Sigmoid colon (tissue), 7 donors: ENCODE measurements at places on chromosomes 6 and 20. TPM values are rescaled to one million over a fixed set of nuclear protein-coding genes. Genes with fewer than 3 reads are reported as not detected.
A peak's percentile ranks its signal among the peaks of the same experiment; 100 is the strongest.

DNA sequence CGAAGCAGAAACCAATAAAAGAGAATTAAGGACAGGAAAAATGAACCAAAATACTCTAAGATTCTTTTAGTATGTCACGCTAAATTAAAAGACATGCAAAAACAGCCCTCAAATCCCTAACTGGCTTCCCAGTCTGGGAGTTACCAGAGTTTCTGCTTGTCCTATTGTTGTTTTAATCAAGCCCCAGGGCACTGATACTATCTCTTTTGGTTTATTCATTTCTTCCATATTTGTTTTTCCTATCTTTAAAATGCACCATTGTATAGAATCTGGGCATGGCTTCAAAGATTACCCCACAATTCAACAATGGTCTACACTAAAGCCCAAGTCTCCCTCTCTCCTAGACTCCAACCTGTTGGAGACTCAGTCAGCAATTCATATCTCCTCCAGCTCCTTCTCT lies 169.1 kb downstream of the MYLK4 start:
- no peak overlapping the region for H3K4me3 ChIP-seq
- H3K27me3 ChIP-seq: no peaks in the 10 kb centered on the region
- no peaks in the 10 kb centered on the region for H3K4me1 ChIP-seq
- no peak overlapping the region for H3K27ac ChIP-seq
- H3K36me3 ChIP-seq: no peaks in the 10 kb centered on the region
- no peak for DNase-seq

- no peak overlapping the region for H3K27ac ChIP-seq
- H3K4me1 ChIP-seq: peaks cover 13% of the 10 kb centered on the region
- H3K27me3 ChIP-seq: no peaks in the 10 kb centered on the region
- peak; percentile 47 for DNase-seq
- no peak overlapping the region for H3K4me3 ChIP-seq
- no peaks in the 10 kb centered on the region for H3K36me3 ChIP-seq
Observed at GRCh38 chr6:157229132-157229618, 94.1 kb downstream of the TMEM242 start.

GRCh38 chr6:119174879-119175817 lies 96.7 kb upstream of the FAM184A start:
- no peaks in the 10 kb centered on the region for H3K36me3 ChIP-seq
- H3K27ac ChIP-seq: no peak overlapping the region
- H3K27me3 ChIP-seq: no peaks in the 10 kb centered on the region
- no peaks in the 10 kb centered on the region for H3K4me1 ChIP-seq
- no peak for DNase-seq
- no peak overlapping the region for H3K4me3 ChIP-seq

DNA sequence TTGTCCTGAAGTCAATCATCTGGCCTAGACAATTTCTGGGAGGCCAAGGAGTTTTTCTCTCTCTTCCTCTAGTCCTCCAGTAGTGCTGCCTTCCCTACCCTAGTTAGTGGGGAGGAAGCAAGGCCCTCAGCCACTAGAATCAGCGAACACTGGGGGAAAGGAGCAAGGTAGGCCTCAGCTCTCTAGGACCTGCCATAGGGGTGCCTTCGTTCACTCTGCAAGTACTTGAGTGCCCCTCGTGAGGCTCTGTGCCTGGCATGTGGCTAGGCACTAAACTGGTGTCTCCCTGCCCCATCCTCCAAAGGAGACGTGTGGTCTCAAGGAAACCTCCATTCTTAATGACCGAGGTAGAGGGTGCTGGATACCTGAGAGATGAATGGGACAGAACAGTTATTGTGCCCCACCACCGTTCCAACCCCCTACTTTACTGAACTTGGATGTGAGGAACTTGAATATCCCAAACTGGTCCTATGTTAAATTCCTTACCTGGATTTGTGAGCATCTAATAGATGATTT lies 1.1 kb downstream of the DEF6 start:
- H3K4me1 ChIP-seq: peaks cover 13% of the 10 kb centered on the region
- H3K27me3 ChIP-seq: no peaks in the 10 kb centered on the region
- no peak overlapping the region for H3K27ac ChIP-seq
- H3K36me3 ChIP-seq: peaks cover 20% of the 10 kb centered on the region
- DNase-seq: peak; percentile 34

DNA sequence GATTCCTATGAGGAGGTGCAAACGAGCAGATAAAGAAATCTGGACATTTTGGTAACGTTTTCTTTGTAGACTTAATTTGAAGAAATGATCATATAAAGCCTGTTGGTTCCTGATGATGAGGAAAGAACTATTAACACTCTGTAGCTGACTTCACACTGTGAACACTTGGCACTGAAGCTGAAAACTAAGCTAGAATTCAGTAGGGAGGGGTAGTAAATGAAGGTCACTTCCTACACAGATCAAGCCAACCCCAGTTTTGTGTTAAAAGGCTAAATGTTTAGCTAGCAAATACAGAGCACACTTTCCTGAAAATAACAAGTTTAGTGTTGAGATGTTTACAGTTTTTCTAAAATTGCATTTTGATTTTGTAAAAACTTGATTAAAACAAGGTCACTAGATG lies 296.2 kb upstream of the PRDM1 start:
- no peaks in the 10 kb centered on the region for H3K36me3 ChIP-seq
- no peak overlapping the region for H3K4me3 ChIP-seq
- H3K4me1 ChIP-seq: no peaks in the 10 kb centered on the region
- no peak overlapping the region for H3K27ac ChIP-seq
- DNase-seq: no peak

DNA sequence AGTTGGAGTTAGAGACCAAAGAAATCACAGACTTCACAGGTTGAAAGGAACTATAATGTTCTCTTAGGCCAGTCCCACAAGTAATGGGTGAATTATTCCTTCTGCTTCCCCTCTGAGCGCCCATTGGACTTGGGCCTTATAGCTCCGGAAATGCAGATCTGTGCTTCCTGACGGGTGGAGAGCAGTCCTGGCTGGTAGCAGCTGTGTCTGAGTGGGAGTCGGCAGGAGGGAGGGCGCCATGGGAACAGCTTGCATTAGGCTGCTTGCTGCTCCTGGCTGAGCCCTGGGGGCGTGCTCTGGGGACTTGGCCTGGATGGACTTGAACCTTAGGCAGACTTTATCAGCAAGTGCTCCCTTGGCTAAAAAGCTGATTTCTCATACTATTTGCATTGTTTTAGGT lies 18.4 kb upstream of the NUP153 start:
- no peak overlapping the region for H3K4me3 ChIP-seq
- H3K36me3 ChIP-seq: no peaks in the 10 kb centered on the region
- DNase-seq: peak; percentile 71

The VWA7 gene
- total RNA-seq: 0.71 TPM

The OPRM1 gene
- 3.3 TPM for total RNA-seq
